ENCODE measurements at places on chromosomes 3 and 15.

- peak; percentile 87 for DNase-seq
Observed at GRCh38 chr3:117524890-117525289, 815.3 kb downstream of the TUSC7 start.

DNA sequence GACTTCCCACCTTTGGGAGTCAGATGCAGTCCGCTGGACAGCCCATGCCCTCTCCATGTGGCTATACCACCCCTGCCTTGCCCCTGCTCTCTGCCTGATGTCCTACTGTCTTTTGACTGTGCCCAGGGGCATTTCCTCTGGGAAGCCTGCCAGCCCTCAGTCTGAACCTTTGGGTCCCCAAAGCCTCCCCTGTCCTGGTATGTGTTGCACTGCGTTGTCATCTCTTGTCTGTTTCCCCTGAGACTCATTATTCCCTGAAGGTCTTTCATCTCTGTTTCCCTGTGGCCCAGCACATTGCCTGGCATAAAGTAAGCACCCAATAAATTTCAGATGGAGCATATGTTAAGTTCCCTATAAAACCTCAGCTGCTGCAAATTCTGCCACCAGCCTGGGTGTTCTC is 236.6 kb upstream of the CTDSPL start:
- DNase-seq, result no peak

DNA sequence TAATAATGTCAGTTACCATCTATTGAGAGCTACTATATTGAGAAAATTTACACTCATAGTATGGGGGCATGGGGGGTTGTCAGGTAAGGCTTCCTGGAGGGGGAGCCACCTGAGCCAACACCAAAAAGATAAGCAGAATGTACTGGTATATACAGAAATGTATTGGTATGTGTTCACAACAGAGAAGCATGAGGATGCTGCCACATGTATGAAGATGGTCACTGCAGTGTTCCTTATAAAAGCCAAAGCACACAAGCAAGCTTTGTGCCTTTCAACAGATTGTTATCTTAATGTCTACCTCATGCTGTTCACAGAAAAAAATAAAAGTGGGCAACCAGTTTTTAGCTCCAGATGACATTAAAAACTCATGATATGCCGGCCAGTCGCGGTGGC is 149.0 kb downstream of the MAGI1 start:
- DNase-seq, result no peak

GRCh38 chr3:74357881-74358280 is 256.6 kb downstream of the CNTN3 start:
- DNase-seq, result no peak

- no peak for DNase-seq
Observed at GRCh38 chr3:190854062-190854461, 8.4 kb downstream of the GMNC start.

- DNase-seq, result no peak
Observed at GRCh38 chr3:128283421-128283820, 130.1 kb downstream of the EEFSEC start.

DNA sequence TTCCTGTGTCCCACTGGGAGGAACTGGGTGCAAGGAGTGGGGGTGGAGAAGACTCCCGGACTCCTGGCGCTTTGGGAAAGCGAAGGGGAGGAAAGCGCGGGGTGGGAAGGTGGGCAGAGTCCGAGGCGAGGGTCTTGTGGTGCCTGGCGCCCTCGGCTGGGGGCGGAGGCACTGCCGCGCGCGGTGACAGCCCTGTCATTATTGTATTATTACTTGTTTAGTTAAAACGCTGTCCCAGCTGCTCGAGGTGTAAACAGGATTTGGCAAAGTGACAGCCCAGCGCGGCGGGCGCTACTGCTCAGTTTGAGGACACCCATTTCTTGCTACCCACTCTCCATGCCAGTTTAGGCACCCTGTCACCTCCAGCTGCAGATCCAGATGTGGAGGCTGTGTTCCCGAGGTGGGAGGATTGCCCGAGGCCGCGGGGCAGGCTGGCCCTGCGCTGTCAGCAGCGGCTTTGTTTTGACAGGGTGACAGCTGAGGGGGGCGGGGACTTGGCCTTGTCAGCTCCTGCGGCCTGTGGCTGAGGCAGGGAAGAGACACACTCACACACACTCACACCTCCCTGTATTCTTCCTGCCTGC is 1.0 kb downstream of the KAT2B start:
- DNase-seq, result peak; percentile 45

- peak; percentile 45 for DNase-seq
Observed at GRCh38 chr3:118628704-118629341, 405.8 kb downstream of the IGSF11 start.

GRCh38 chr3:312160-312733 is 115.7 kb downstream of the CHL1 start:
- DNase-seq, result no peak

DNA sequence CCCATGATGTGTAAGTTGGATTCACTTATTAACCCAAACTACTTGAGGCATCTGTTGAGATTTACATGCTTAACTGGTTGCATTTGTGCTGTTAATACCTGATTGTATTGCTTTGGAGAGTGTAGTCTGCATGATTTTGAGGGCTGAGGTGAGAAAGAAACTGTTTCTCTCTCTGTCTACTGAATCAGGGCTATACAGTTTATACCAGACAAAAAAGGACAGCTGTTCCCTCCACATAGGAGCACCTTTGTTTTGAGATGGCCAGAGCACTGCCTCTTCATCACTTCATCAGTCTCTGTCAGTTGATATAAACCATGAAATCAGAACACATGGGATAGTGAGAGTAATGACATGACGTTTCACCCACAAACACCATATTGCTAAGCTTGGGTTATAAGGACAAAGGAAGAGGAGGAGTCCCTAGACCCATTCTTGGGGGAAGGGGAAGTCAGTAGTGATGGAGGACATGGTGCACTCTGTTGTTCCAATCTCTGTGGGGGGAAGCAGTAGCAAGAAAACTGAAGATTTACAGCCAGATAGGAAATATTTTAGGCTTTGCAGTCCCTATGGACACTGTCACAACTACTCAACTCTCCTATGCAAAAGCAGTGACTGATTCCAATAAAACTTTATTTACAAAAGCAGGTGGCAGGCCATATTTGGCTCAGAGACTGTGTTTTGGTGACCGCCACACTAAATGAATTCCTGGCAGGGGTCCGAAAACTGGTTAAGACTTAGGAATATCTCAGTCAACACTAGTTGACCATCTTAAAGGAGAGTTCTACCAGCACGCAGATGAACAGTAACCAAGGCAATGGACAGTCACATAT is 123.9 kb upstream of the NR2E3 start:
- DNase-seq, result no peak

DNA sequence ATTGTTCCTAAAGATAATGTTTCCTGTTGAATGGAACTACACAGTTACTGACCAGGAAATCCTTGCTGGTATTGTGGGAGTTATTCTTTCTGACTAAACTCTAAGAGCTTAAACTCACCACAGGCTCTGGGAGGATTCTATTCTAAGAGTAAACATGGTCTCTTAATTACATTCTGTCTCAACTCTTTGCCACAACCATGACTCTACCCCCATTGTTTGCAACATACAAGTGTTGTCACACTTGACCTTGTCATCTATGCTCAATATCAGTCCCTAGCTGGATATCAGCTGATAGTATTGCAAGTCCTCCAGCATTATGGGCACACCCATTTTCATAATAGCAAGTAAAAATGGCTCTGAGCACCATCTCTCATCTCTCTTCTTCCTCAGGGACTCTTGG is 29.6 kb upstream of the SECISBP2L start:
- DNase-seq, result no peak

DNA sequence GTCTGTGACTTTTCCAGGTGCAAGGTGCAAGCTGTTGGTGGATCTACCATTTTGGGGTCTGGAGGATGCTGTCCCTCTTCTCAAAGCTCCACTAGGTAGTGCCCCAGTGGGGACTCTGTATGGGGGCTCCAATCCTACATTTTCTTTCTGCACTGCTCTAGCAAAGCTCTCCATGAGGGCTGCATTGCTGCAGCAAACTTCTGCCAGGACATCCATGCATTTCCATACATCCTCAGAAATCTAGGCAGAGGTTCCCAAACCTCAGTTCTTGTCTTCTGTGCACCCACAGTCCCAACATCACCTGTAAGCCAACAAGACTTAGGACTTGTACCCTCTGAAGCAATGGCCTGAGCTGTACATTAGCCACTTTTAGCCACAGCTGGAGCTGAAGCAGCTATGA is 694.5 kb upstream of the BCHE start:
- no peak for DNase-seq

DNA sequence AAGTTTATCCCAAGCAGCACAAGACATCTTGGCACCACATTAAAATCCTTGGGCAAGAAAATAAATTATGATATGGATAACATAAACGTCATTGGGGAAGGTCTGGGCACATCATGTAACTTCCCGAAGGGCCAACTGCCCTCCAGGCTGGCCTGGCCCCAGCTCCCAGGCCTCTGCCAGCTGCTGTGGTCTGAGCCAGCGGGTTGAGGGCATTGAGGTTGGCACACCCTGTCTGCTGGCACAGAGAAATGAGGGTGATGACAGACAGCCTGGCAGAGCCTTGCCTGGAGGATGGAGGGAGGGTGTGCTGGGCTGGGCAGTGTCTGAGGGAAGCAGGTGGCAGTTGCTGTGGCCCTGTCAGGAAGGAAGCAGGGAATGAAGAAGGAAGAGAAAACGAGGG is 3.3 kb upstream of the RBSN start:
- no peak for DNase-seq

GRCh38 chr3:161423911-161424522 is 52.7 kb upstream of the SPTSSB start:
- peak; percentile 32 for DNase-seq

GRCh38 chr3:189516039-189516438 is 115.2 kb upstream of the TP63 start:
- DNase-seq, result peak; percentile 48

DNA sequence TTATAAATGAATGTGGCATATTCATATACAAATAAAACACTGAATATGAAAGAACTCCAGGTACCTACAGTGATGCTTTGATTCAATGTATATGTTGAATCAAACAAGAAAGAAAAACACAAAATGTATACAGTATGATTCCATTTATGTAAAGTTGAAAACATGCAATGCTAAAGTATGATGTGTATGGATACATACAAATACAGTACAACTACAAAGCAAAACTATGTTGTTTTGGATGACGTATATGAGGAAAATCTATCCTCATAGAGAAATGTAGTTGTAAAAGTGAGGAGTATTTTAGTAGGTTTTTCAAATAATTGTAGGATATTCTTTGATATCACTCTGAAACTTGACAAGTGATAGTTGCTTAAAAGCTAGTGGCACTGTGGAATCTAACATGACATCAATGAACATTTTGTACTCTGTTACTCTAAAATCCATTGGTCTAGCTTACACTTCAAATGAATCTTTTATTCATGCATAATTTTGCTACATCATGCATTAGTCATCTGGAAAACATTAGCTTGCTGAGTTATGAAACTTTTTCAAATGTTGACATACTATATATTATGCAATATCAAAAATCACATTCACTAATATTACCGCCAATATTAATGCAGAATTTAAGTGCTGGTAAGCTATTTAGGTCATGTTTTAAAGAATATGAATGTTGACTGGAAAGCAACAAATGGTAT is 278.1 kb upstream of the CHRNA7 start:
- DNase-seq, result peak; percentile 27

GRCh38 chr3:72230774-72231379 is 445.9 kb upstream of the PROK2 start:
- DNase-seq, result no peak

DNA sequence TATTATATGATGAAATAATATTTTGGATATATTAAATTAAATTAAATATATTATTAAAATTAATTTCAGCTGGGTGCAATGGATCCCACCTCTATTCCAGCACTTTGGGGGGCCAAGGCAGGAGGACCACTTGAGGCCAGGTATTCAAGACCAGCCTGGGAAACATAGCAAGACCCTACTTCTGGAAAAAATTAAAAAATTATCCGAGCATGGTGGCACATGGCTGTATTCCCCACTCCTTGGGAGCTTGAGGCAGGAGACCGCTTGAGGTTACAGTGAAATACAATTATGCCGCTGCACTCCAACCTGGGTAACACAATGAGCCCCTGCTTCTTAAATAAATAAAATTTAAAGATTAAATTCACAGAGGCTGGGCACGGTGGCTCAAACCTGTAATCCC is 61.4 kb downstream of the SH3BP5 start:
- no peak for DNase-seq

- DNase-seq, result peak; percentile 17
Observed at GRCh38 chr3:61562042-61562720, 810 bp downstream of the PTPRG start.

GRCh38 chr3:126711121-126711760 is 7.2 kb downstream of the CHCHD6 start:
- DNase-seq, result peak; percentile 57

DNA sequence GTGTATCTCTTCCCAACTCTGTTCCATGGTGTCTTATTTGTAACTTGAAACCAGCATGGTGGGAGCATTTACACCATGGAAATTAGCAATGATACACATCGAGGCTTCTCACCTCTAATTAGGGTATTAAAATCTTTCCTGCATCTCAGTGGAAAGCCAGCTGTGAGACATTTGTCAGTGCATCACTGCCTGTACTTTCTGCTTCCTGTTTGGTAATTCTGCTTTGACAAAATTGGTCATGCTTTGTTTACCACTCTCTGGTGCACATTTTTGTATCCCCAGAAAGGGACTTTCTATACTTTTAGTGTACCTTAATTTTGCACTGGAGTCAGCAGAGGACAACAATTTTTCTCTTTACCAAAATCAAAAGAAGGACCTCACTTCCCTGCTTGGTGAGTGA is 402.1 kb downstream of the PDCD6IP start:
- DNase-seq, result no peak

DNA sequence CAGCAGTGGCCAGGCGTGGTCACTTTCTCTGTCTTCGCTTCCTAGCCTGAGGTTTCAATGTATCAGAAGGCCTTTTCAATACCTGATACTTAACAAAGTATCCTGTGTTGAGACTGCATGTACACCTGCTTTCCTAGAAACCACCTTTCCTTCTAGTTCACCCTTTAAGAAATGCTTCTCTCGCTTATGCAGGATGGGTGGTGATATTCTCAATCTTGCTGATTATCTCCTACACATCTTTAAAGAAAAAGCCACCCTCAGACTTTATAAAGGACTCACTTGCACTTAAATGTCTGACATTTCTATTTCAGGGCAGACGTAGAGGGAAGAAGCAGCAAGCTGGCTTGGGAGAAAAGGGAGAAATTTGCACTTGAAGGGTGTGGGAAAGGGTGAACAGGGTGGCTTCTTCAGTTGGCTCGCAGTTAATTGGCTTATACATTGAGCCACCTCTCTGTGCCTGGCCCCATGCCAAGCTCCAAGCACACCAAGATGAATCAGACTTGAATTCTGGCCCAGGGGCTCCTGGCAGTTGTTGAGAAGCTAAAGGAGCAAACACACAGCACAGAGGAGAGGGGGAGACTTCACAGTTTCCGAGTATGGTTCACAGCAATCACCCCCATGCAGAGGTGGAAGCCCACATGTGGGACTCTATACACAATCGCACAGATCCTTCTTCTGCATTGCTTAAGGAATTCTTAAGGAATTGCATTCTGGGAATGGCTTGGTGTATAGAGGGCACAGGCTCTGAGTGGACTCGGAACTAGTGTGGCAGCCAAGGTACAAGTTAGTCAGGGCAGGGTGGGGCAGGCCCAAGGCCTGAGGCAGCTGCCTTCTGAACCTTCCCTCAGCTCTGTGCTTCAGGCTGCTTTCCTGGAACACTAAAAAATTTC is 1.3 kb downstream of the ARL6IP5 start:
- peak; percentile 93 for DNase-seq
